Jurkat, Clone E6-1 (cell line): ENCODE measurements at places on chromosomes 5 and 9.

DNA sequence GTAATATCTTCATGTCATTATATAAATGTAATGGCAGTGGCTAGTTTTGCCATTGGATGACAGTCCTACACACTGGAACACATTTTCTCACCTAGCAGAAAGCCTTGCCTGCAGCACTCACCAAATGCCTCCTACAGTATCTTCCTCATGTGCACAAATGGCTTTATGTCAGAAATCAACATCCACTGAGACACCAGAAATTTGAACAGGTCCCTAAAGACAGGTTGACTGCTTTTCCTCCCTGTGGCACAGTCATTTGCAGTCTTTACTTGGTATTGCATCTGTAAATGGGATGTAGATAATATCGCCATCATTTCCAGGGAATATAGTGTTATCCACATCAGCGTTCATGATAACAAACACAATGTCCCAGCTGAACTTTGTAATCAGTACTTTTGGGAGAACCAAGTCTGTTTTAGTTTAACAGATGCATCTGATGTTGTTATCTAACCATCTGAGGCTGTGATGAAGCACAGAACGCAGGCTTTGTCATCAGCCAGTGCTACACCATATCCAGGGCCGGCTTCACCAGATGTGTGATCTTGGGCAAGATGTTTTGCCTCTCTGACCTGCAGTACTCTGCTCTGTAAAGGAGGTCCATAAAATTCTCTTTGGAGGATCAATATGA lies 83.9 kb upstream of the TAS2R1 start:
- no peak for DNase-seq

DNA sequence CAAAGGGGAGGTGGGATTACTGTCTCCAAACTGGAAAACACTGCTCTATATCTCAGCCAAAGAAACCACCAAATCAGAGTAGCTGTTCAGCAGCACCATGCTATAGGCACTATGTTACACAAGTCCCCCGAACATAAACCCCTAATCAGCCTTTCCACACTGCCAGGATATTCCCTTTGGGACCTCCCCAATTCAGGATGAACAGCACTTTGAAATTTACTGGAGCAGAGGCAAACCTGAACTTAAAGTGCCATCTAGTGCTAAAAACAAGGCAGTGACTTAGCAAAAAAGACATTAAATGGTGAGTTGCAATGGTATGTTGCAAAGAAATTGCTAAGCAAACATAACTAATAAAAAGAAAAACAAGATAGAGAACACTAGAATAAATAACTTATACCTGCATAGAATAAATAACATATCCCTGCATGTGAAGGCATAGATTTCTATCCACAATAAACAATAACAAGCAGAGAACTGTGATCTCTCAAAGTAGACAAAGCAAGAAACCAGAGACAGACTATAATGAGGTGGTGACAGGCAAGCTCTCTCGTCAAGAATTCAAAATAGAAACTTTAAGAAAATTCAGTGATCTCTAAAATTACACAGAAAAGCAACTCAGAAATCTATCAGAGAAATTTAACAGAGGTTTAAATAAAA lies 584.4 kb upstream of the ACO1 start:
- no peak for DNase-seq

- DNase-seq = no peak
These were observed 1.6 kb upstream of the SPOCK1 start for GRCh38 chr5:137500615-137501225.

DNA sequence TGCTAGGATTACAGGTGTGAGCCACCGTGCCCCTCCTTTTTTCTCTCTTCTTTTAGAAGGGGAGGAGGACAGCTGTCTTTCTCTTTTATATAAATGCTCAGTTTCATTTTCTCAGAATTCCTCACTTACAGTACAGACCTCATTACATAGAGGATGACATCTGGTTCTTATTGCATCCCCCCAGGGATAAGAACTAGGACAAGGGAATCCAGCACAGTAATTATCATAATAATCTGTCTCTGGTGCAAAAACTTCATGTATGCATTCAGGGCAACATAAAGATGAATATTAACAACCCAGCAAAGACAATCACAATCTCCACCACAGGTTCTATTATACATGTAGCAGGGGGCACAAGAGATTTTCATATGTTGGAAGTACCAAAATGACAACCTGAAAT lies 5.1 kb downstream of the SPZ1 start:
- no peak for DNase-seq

- no peak for DNase-seq
These were observed 960.6 kb upstream of the DMAC1 start for GRCh38 chr9:8760000-8760767.

- peak; percentile 47 for DNase-seq
These were observed 108.9 kb upstream of the LHFPL2 start for GRCh38 chr5:78757269-78758053.

GRCh38 chr5:9781275-9781674 lies 151.1 kb upstream of the TAS2R1 start:
- DNase-seq = no peak

DNA sequence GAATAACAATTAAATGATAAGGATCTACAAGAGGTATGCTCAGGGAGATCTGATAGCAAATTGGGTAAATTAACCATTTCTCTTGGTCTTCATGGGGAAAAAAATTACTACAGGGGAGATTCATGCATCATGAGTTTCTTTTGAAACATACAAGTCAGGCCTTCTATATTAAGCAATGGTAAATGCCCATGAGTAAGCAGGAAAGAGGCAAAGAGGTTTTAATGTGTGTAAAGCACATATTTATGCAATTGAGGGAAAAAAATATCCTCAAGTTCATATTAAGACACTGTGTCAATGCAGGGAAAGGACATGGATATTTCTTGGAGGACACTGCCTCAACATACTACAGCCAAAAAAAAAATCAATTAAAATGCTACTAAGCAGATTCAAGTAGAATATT lies 73.4 kb upstream of the NR4A3 start:
- DNase-seq = no peak

GRCh38 chr5:167936022-167936421 lies 355.4 kb upstream of the WWC1 start:
- no peak for DNase-seq

DNA sequence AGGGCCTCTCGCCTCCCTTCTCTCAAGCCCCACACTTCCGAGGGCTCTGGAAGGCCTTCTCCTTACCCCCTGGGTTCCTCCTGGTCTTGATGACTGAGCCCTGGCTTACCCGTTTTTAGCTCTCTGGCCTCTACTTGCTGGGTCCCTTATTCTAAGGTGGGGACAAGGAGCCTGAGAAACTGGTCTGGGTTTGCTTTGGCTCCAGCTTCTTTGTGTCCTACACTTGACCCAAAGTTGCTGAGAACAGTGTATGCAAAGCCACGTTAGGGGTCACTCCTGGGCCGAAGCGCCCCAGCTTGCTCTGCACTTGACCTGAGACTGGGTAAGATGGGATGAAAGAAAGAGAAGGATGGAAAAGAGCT lies 788 bp downstream of the ZNF346 start:
- no peak for DNase-seq

DNA sequence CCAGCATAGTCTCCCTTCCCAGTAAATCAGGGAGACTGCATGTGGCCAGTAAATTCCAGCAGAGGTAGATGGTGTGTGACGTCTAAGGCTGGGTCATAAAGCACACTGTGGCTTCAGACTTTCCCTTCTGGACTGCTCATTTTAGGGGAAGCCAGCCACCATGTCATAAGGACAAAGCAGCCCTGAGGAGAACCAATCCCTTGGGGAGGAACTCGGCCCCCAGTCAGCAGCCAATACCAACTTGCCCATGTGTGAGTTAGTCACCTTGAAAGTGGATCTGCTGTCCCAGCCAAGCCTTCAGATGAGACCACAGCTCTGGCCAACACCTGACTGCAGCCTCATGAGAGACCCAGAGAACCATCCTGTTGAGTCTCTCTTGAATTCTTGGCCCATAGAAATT lies 14.7 kb upstream of the NINJ1 start:
- no peak for DNase-seq

DNA sequence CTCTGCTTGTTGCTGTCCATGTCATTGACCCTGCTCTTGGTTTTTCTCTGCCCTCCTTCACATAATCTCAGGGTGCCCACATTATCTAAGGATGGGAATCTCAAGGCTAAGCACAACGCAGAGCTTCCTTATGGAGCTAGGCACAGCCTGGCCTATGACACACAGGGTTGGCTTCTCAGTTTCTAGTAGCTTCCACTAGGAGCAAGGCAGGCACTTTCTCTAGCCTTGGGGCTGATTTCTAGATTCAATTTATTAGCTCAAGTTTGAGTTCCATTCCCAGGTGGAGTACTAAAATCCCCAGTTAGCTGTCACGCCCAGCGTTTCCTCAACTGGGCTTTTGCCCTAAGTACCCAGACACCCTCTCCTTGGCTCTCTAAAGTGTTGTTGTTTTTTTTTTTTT lies 12.4 kb downstream of the IL4 start:
- DNase-seq = no peak
